ENCODE measurements at places on chromosomes 16 and 17.

GRCh38 chr17:63387656-63388340 lies 58.3 kb downstream of the CYB561 start:
- no peak for DNase-seq

DNA sequence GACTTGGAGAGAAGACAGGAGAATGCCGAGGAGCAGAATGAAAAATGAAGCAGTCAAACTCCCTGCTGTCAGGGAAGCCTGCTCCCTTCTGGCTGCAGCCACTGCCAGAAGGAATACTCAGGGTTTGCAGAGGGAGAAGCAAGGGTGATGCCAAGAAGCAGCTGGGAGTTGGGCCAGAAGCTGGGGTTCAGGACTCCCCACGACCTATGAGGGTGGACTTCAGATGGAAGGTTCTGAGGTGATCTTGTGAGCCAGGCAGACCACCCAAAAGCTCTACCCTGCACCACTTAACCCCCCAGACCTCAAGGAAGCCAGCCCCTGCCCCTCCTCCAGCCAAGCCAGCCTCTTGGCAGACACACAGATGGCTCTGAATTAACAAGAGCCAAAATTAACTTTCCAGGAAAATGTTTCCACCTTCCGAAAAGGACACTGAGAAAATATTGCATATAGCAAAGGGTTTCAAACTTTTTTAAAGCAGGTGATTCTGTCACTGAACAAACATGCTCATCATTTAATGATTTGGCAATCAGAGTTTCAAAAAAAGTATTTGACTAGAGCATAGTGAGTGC lies 126.0 kb upstream of the ERCC4 start:
- DNase-seq: no peak

DNA sequence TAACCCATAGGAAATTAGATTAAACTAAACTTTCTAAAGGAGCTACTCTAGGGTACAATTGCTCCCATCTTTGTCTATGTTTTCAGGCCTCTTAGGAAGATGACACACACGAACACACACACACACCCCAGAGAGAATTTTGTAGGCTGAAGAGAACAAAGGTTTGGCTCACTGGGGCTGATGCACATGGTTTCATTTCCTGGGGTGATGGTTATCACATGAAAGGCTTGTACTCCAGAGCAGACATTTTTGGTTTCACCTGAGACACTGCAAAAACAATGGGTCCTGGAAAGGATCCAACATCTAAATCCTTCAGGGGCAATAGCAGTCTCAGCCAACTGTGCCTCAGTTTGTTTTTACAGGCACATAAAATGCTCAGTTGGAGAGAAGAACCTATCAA lies 62.8 kb downstream of the GRB7 start:
- no peak for DNase-seq

GRCh38 chr17:62164747-62165722 lies 100.0 kb upstream of the MED13 start:
- DNase-seq: no peak

DNA sequence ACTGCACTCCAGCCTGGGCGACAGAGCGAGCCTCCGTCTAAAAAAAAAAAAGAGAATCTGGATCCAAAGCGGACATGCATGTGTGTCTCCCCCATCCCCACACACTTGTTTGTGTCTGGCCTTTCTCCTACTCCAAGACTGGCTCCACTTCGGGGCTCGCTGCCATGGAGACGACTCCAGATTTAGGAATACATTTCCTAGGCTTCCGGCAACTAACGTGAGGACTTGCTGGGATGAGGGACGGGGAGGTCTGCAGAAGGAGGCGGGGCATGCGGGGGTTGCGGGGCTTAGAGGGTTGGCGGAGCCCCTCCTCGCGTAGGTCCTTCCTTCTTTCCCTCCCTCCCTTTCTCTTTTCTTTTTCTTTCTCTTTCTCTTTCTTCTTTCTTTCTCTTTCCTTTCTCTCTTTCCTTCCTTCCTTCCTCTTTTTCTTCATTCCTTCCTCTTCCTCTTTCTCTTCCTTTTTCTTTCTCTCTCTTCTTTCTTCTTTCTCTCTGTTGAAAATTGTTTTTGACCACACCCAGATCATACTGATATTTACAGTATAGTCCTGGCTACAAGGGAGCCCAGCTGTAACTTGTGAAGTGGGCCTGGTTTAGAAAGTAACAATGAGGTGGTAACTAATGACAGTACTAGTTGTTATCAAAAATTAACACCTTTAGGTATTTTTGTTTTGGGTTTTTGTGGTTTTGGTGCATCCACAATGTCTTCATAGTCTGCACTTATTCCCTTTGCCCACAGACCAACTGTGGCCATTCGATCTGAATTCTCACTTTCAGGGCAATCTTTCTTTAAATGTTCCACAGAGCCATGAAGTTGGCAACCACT lies 25.2 kb downstream of the MIS12 start:
- DNase-seq: peak; percentile 28

DNA sequence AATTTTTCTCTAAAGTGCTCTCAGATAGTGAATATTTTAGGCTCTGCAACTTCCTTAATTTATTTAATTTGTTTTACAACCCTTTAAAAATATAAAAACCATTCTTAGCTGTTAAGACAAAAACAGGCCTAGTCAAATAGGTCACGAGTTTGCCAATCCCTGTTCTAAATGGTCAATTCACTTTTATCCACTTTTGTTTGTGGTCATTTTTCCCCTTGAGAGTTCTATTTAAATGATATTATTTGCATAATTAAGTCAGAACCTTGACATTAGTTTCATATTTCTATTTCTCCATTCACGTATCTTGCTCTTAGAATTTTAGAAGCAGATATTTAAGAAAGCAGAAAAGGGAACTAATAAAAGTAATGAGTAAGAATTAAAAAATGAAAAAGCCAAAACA lies 4.0 kb downstream of the AMFR start:
- no peak for DNase-seq

- no peak for DNase-seq
These were observed 190.9 kb downstream of the HS3ST3A1 start for GRCh38 chr17:13410874-13411273.

- DNase-seq: no peak
These were observed 13.4 kb upstream of the HERPUD1 start for GRCh38 chr16:56918467-56919012.

- DNase-seq: no peak
These were observed 2.6 kb downstream of the GPR179 start for GRCh38 chr17:38341035-38341721.

- no peak for DNase-seq
These were observed 8.0 kb downstream of the ZNF205 start for GRCh38 chr16:3120435-3120834.

GRCh38 chr17:74332763-74333283 lies 6.8 kb downstream of the KIF19 start:
- no peak for DNase-seq

DNA sequence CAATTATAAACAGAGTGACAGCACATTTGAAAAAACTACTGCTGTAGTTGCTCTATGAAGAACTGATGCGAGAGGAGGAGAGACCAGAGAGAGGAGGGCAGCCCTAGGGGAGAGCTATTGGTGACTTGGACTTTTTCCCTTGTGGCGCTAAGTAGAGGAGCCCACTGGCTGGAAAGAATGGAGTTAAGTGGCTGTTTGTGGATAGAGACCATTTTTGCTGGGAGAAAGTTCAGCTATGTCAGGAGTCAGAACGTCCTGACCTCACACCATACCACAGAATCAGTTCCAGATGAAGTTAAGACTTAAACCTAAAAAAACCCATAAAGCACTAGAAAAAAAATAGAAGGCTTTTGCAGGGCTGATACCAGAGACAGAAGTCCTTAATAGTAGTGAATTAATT lies 2.0 kb downstream of the POLR2A start:
- DNase-seq: no peak

GRCh38 chr16:85448557-85449190 lies 164.4 kb upstream of the GSE1 start:
- DNase-seq: no peak

- DNase-seq: no peak
These were observed 3.4 kb upstream of the CLEC19A start for GRCh38 chr16:19282101-19282500.

GRCh38 chr17:36504156-36504545 lies 17.7 kb downstream of the ZNHIT3 start:
- DNase-seq: no peak

GRCh38 chr17:57995076-57995956 lies 7.3 kb upstream of the VEZF1 start:
- DNase-seq: no peak
